ENCODE measurements at places on chromosomes 1 and 21. TPM values are rescaled to one million over a fixed set of nuclear protein-coding genes. Genes with fewer than 3 reads are reported as not detected.

DNA sequence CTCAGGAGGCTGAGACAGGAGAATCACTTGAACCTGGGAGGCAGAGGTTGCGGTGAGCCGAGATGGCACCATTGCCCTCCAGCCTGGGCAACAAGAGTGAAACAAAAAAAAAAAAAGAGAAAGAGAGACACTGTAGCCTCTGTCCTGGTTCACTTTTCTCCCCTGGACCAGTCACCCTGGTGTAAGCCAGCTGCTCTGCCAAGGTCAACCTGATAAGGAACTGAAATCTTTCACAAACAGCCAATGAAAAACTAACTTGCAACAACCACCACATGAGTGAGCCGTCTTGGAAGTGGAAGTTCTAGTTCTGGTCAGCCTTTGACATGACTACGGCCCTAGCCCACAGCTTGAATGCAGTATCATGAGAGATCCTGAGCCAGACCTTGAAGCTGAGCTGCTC, 36.8 kb upstream of the CXADR start:
- DNase-seq, result no peak

DNA sequence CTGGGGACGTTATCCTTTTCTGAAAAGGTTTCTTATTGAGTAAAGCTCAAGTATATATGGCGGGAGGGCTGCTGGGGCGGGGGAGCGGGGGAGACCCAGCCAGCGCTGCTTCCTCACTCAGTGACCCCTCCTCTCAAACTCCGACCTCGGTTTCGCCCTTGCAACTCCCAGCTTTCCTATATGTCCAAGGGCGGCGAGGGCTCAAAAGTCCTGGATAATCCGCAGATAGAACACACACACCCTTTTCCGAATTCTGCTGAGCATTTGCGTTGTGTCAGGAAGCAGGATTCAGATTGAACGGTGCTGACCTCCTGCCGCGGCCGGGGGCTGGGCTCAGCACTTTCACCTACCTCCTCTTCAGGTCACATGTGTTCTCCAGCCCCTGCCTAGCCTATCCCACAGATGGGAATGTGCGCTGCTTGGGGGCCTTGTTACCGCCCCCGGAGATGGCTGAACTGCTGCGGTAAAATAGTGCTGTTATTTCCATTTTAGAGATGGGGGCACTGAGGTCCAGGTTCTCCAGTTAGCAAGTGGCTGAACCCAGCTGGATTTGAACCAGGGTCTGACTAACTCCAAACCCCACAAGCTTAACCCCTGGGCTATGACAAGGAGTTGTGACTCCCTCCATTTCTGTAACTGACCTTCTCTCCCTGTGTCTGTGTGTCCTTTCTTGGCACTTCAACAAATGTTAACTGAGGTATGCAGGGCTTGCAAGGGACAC, 795 bp upstream of the AHDC1 start:
- DNase-seq, result no peak

CR1 gene
- polyA plus RNA-seq, result 19.6 TPM

GRCh38 chr1:167782946-167783345, 61.2 kb downstream of the MPZL1 start:
- no peak for DNase-seq

- peak; percentile 63 for DNase-seq
Observed at GRCh38 chr21:34129039-34129891, 55.9 kb downstream of the MRPS6 start.

KLHL20 gene
- polyA plus RNA-seq, result 20.3 TPM

DNA sequence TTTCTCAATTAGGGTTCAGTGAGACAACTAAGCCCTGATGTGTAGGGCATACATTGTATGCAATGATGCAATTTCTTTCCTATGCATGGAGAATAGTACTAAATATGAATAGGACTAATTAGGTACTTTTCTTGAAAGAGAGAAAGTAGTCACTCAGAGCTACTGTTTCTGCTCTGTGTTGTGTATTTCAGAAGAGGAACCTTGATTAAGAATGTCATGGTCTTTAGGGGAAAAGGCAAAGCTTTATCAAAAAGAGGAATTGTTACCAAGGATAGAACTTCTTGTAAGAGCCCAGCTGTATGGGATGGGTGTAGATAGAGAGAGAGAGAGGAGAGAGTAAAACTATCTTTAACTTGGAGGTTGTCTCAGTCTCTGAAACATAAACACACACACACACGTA, 49.1 kb downstream of the HLX start:
- DNase-seq, result no peak

DNA sequence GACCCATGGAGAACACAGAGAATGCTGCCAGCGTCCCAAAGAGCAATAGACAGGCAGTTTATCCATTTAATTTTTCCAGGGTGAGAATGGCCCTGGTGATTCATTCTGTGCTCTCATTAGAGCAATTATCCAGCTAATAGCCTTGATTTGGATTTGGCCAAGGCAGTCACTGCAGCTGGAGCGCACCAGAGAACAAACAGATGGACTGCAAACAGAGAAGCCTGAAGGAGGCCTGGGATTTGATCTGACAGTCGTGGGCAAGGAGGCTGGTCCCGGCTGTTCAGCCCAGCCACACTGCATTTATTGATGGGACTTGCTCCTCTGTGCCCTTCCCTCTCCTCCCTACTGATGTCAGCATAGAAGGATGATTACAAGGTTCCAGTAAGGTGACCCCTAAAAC, 353.9 kb upstream of the C1orf174 start:
- DNase-seq, result no peak

DNA sequence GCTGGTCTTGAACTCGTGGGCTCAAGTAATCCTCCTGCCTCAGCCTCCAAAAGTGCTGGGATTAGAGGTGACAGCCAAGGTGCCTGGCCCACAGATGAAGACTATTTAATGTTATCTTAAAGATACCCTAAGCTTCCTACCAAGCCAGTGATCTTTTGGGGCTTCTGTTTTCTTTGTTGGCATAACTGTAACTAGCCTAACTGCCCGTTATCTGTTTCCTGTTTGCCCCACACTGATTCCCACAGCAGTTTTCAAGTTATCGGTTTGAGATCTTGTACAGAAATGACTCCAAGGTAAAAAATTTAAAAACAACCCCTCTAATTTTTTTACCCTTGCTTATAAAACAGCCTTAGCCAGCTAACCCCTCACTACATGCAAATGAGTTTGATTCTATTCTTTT, 12.4 kb downstream of the SELL start:
- no peak for DNase-seq

- no peak for DNase-seq
Observed at GRCh38 chr1:180778782-180779398, 133.8 kb upstream of the KIAA1614 start.

MFSD2A gene
- polyA plus RNA-seq, result 2.5 TPM

- DNase-seq, result peak; percentile 23
Observed at GRCh38 chr1:41240781-41241353, 1.2 kb downstream of the SCMH1 start.

DNA sequence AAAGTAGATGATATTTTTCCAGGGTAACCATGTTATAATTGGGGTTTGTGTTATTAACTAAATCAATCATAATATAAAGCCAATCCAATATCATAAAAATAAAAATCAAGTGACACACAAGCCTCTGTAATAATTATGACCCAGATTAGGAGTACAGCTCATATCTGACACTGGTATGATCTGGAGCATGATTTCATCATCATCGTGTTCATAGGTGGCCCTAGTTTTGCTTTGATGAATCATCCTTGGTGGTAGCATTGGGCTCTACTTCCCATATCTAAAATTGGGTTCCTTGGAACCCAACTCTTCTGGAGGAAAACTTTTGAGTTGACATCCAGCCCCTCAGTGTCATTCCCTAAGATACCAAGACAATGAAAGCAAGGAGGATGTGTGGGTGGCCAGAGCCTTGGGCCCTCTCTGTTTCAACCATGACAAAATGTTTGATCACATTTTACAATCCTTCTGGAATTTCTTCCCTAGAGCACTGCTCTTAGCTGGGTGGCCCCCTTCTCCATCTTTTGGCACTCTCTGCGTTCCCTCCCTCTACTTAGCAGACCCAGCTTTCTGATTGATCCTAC, 37.0 kb upstream of the ENAH start:
- no peak for DNase-seq

All from right renal pelvis (tissue), 4 donors.